ENCODE measurements at places on chromosomes 12 and 14.

DNA sequence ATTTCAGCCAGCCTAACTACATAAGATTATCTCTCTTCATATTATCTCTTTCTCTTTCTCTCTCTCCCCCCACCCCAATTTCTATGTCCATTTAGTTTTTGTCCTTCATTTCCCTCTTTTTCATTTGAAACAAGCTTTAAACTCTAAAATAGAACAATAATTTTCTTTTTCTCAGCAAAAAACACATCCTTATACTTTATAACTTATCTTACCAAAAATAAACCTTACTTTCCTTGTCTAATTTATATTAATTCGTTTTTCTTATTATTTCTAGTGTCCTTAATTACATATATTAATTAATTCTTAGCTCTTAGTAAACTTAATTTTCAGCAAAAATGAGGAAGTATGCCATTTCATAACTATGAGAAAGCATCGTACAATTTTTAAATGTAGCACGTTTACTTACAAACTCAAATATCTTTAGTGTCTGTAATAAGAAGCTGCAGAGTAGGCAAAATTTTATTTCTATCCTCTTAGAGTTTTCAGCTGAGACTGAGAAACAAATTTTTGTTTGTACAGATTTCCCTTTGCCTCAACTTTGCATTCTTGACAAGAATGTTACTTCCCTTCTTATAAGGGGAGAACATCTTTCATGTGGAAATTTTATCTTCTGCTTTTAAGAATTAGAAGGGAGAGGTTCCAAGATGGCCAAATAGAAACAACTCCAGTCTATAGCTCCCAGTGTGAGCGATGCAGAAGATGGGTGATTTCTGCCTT lies 65.1 kb upstream of the ST8SIA1 start:
- DNase-seq, result no peak

DNA sequence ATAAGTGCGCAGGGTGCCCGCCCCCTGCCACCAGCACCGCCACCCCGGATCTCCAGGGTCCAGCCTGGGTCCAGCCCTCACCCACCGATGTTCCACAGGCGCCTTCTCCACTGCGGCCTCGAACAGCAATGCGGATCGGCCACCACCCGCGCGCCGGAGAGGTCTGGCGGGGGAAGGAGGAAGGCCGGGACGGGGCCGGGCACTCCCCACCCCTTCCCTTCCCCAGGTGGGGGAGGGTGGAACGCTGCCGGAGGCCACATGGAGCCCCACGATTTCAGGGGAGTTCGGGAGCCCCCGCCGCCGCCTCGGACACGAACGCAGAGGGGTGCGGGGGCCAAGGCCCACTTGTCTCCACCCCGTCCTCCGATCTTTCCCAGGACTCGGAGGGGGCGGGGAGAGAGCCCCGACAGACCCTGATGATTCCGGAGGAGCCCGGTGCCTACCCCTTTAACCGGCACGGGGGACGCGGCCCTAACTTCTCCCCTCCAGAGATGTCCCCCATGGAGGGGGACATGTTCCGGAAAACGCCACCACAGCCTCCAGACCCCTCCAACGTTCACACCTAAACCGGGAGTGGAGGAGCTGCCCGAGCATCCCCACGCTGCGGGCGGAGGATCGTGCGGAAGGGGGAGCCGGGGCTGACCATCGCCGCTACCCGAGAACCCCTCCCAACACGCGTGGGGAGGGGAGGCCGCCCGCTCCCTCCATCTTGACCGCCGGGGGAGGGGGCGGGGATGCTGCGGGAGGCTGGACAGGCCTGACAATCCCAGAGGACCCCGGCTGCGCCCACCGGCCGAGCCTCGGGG lies 1.1 kb downstream of the ATXN2 start:
- no peak for DNase-seq

GRCh38 chr12:74490390-74491064 lies 47.1 kb upstream of the ATXN7L3B start:
- no peak for DNase-seq

DNA sequence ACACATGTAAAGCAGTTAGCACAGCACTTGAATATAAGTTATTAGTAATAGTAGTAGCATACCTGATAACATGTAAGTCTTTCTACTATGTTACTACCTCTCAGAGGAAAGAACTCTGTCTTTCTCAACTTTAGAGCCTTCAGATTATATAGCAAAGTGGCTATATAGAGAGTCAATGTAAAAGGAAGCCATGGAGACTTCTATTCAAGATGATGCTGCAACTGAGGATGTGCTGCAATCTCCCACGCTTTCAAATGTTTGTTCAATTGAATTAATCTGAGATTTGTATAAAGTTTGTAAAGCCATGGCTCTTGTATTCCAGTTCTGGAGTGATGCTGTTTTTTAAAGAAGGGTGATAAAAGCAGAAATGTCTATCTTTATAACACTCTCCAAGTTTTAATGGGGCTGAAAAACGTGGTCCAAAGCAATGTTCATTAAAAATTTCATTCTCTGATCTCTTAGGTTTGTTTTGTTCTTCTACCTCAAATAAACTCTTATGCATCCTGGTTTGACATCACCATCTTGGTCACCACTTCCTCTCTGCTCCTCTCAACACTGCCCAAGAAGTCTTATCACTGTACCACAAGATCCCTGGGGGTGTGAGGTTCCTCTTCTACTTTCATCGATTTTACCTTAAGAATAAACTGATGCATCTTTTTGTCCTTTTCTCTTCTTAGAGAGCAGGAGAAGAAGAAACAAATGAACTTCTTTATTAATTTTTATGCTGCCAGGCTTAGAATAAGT lies 40.6 kb downstream of the C12orf42 start:
- DNase-seq, result no peak

DNA sequence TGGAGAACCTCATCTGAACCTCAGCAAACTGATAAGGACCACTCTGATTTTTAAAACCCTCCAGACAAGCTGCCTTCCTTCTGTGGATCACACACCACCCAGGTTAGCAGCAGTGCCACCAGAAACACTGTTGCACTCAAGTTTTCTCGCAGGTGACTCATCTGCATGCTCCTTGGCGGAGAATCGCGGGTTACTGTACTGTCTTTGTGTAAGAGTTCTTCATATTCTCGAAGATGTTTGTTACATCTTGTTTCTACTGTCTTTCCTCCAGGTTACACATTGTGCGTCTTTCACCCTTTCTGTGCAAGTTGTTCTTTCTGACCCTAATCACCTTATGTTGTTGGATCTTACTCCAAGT lies 331.2 kb downstream of the CACNA1C start:
- no peak for DNase-seq

Measured in esophagus squamous epithelium (tissue), 5 donors.